Mesothelial cell of epicardium (in vitro differentiated cells): ENCODE measurements at places on chromosomes 11 and 22. TPM values are rescaled to one million over a fixed set of nuclear protein-coding genes. Genes with fewer than 3 reads are reported as not detected.
A peak's percentile ranks its signal among the peaks of the same experiment; 100 is the strongest.

Gene HORMAD2
- total RNA-seq: 0.23 to 0.47 TPM in 2 of 3 replicates, not detected in the other

Gene TRIM22
- 45.8 to 52.1 TPM (median 50.9 TPM) in 3 replicates for total RNA-seq

Gene POU2F3
- 0.55 to 0.98 TPM (median 0.86 TPM) in 3 replicates for total RNA-seq

GRCh38 chr11:45518833-45519535 is 146.4 kb downstream of the CHST1 start:
- H3K36me3 ChIP-seq: no peaks in the 10 kb centered on the region
- H3K4me1 ChIP-seq: no peaks in the 10 kb centered on the region
- no peak overlapping the region for H3K4me3 ChIP-seq
- H3K27me3 ChIP-seq: peaks cover 21% of the 10 kb centered on the region
- DNase-seq: no peak
- H3K27ac ChIP-seq: no peak overlapping the region

- peak overlapping the region; percentile 98 for H3K27ac ChIP-seq
- DNase-seq: no peak
- peak overlapping the region; percentile 93 for H3K4me3 ChIP-seq
- H3K36me3 ChIP-seq: peaks cover 23% of the 10 kb centered on the region
- H3K27me3 ChIP-seq: no peaks in the 10 kb centered on the region
These were observed 2.1 kb upstream of the HSPA8 start for GRCh38 chr11:123063826-123064657.
